ENCODE measurements at places on chromosomes 7 and 10. TPM values are rescaled to one million over a fixed set of nuclear protein-coding genes. Genes with fewer than 3 reads are reported as not detected.

ELAPOR2 gene
- 5.4 TPM for total RNA-seq

CCDC172 gene
- total RNA-seq, result not detected

MEOX2 gene
- under 0.01 TPM for total RNA-seq

RAB19 gene
- not detected for total RNA-seq

ZNF3 gene
- total RNA-seq, result 41.1 TPM

LRRC18 gene
- not detected for total RNA-seq

TMEM184A gene
- total RNA-seq, result 0.44 TPM

MKX gene
- 0.14 TPM for total RNA-seq

YKT6 gene
- total RNA-seq, result 161 TPM

GPR146 gene
- total RNA-seq, result 0.14 TPM

TPK1 gene
- total RNA-seq, result 3.1 TPM

SLC26A4 gene
- under 0.01 TPM for total RNA-seq

CCL24 gene
- total RNA-seq, result not detected

SPDYE8 gene
- total RNA-seq, result not detected

CPVL gene
- 1.1 TPM for total RNA-seq

RBM28 gene
- 17.5 TPM for total RNA-seq

CDHR1 gene
- not detected for total RNA-seq

VSTM4 gene
- total RNA-seq, result 1.3 TPM

MBLAC1 gene
- total RNA-seq, result 2.9 TPM

PLEKHS1 gene
- total RNA-seq, result not detected

AKR1C8 gene
- total RNA-seq, result not detected

ZNF488 gene
- total RNA-seq, result not detected

BUD31 gene
- 133 TPM for total RNA-seq

AP1S1 gene
- 100 TPM for total RNA-seq

NME8 gene
- not detected for total RNA-seq

XRCC2 gene
- 0.22 TPM for total RNA-seq

RPEL1 gene
- total RNA-seq, result not detected

CD36 gene
- total RNA-seq, result 8.8 TPM

SERPINE1 gene
- total RNA-seq, result 2,489 TPM

VGF gene
- total RNA-seq, result not detected

ZNF804B gene
- total RNA-seq, result not detected

MMP21 gene
- total RNA-seq, result not detected

NEBL gene
- total RNA-seq, result 0.22 TPM

C10orf62 gene
- total RNA-seq, result not detected
